ENCODE measurements at places on chromosomes 6 and 20.

GRCh38 chr20:31909253-31910070 is 39.0 kb downstream of the TTLL9 start:
- no peak for DNase-seq

DNA sequence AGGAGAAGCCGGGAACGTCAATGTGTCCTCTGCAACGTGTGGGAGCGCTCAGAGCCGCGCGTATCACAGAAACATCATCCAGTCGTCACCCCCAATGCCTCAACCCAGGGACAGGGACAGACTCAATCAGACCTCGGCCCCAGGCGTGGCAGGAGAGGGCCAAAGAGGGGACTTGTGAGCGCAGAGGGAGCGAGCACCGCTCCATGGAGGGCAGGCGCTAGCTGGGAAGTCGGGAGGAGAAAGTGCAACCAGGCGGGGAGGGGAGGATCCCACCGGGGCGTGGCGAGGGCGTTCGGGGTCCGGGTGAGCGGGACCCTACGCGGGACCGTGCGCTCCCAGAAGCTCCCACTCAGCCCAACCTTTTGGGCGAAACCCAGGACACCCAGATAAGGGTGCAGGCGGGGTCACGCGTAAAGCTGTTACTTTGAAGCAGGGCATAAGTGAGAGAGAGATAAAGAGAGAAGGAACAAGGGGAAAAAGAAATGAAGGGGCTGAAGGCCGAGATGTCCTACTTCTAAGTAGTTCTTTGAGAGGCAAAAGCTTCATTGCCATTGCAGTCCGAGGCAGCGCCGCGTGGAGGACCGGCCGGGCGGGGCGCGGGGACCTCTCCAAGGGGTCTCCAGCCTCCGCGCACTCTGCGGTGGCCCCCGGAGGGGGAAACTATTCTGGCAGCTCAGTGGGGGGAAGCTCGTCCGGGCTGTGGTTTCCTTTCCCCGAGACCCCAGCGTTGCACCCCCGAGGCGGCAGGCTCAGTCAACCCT is 862 bp upstream of the SOBP start:
- no peak for DNase-seq

DNA sequence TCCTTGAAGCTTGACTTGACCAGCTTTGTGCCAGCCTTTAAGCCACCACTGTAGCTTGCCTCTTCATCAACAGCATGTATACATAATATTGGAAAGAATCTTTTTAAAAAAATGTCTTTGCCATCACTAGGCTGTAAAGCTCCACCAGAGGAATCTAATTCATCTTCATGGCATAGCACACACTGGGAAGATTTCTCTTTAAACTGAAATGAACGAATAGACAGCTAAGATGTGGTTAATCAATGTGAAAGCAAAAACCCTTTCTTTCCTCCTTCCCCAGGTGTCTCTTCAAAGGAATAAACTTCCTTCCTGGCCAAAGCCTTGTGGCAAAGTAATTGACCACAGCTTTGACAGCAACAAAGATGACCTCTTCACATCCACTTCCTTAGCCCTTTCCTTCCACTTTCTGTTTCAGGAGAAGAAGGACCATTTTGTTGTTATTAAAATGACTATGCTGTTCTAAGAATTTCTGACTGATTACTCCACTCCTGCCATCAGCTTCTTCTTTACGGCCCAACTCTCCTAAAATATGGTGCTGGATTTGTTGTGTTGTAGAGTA is 428.7 kb upstream of the SOX4 start:
- DNase-seq, result no peak

- DNase-seq, result no peak
Observed at GRCh38 chr6:154511791-154512190, 1.3 kb upstream of the CNKSR3 start.

GRCh38 chr20:50610212-50610718 is 81.1 kb downstream of the RIPOR3 start:
- DNase-seq, result no peak

DNA sequence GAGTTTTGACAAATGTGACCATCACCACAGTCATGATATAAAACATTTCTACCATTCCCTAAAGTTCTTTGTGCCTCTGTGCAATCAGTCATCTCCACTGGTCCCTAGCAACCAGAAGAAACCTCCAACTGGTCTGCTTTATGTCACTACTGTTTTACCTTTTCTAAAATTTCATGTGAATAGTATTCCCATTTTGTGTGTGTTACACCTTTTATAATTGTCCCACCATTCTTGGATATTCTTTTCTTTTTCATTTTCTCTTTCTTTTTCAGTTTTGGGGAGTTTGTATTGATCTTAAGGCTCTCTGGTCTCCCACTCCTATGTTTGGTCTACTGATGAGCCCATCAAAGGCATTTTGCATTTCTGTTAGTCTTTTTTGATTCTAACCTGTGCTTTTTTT is 95.4 kb downstream of the NCOA3 start:
- DNase-seq, result no peak

- no peak for DNase-seq
Observed at GRCh38 chr20:49846206-49846807, 33.7 kb downstream of the SLC9A8 start.

DNA sequence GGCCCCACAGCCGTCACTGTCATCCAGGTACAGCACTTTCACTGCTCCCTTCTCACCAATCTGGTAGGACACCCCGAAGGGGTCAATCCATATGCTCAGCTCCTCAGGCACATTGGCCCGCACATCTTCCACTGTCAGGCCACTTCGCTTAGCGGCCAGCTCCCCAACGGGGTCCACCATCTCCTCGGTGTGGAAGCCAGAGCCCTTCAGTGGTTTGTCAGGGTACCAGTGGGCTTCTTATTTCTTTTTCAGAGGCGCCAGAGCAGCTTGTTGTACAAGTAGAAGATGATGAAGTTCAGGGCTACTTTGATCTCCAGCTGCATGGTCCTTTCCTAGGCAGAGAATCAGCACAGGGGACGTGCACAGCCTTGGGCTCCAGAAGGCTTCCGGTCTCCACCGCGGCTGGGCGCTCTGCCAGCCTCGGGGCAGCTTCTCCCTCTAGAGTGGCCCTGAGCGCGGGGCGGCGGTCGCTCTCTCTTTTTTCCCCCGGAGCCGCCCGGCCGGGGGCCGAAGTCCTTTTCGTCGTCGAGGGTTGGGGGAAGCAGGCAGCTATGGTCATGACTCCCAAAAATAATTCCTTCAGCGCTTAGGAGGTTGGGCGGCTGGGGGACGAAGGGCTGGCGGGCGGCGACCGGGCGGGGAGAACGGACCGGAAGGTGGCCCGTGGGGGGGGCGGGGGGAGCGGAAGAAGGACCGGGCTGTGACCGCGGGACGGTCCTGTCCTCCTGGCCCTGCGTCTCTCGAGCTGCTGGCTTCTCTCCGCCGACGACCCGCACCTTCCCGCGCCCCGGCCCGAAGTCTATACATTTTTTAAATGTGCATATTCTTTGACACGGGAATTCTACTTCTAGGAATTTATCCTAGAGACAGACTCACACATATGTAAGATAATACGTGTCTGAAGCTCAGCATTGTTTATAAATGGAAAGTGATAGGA is 6.5 kb upstream of the ZSCAN9 start:
- no peak for DNase-seq

- DNase-seq, result no peak
Observed at GRCh38 chr6:133634474-133634873, 254.4 kb upstream of the TCF21 start.

- DNase-seq, result no peak
Observed at GRCh38 chr6:104428184-104428583, 431.5 kb downstream of the HACE1 start.

DNA sequence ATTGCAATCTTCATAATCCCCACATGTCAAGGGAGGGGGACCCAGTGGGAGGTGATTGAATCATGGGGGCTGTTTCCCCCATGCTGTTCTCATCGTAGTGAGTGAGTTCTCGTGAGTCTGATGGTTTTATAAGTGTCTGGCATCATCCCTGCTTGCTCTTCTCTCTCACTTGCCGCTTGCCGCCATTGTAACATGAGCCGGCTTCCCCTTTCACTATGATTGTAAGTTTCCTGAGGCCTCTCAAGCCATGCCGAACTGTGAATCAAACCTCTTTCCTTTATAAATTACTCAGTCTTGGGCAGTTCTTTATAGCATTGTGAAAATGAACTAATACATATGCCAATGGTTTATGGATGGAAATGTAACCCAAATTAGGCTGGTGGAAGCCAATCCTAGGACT is 109.4 kb upstream of the AKAP12 start:
- no peak for DNase-seq

DNA sequence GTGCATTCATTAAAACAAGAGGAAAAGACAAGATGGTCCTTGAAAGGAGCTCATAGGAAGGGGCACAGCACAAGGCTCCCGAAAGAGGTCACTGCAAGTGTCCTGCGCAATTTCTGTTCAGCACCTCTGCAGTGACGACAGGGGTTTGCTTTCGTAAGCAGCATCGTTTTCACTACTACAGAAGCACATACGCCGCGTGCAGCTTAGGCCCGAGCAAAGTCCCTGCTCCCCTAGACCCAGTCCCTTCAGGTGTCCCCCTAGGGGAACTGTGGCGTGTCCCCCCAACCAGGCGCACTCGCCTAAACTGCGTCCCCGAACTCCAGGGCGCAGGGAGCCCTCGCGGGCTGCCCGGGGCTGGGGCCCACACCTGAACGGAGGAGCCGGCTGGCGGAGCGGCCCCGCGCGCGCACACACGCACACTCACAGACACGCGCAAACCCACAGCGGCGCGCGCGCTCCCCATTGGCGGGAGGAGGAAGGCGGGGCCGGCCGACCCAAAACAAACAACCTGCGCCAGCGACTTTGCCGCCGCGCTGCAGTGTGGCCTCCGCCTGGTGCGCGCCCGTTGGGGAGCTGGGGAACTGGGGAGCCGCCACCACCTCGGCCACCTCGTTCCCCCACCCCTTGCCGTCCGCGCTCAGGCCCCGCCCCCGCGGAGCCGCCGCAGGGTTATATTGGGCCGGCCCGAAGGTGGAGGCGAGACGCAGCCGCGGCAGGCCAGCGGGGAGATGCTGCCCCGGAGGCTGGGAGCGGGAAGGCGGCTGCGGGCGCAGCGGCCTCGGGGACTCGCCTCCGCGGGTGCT is at the start of gene FOXQ1:
TSS of gene FOXQ1 (plus strand) at position 699 of the 803 bp plus-strand sequence. CDS start 607 bp downstream, outside the sequence.
- no peak for DNase-seq

DNA sequence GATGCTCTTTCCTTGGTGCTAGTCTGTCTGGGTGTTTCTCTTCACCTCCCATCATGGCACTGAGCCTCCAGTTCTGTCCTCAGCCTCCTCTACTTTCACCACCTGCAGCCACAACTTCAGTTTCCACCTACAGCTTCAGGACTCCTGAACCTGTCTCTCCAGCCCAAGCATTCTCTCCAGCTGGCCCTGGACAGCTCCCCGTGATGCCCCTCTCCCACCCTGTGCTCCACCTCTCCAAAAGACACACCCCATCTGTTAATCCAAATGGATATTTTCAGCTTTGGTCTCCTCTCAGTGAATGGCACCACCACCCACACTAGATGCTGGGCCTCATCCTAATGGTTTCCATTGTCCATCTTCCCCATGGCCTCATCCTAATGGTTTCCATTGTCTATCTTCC is 79.5 kb upstream of the NEDD9 start:
- no peak for DNase-seq

DNA sequence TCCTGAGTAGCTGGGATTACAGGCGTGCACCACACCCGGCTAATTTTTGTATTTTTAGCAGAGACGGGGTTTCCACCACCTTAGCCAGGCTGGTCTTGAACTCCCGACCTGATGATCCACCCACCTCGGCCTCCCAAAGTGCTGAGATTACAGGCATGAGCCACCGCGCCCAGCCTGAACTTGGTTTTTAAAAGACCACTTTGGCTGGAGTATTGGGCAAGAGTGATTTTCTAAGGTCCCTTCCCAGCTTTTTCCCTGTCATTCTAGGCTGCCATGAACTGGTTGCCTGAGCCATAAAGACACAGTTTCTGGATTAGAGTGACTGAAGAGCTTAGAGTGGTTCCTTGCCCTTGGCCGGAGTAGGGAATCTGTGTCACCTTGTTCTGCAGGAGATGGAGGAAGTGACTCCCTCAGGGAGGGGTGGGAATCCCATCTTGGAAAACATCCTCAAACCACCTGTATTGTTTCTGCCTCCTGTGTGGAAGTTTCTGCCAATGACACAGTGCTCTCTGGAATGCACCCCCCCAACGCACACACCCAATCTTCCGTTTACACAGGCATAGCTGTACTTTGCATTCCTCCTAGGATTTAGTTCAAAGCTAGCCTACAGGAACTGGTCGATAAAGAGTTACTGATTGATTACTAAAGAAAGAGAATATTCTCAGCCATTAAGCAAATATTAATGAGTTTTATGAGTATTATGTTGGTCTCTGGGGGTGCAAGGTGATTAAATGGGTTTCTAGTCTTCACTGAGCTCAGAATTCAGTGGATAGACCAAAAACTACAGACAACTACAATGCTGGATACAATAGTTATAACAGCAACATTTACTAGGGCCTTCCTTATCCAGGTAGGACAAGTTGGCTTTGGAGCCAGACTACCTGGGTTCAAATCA is 18.2 kb downstream of the BCL2L1 start:
- DNase-seq, result no peak

GRCh38 chr20:3778976-3779375 is 2.3 kb downstream of the SPEF1 start:
- DNase-seq, result no peak

- no peak for DNase-seq
Observed at GRCh38 chr6:54737247-54737646, 109.3 kb upstream of the FAM83B start.

- no peak for DNase-seq
Observed at GRCh38 chr6:146955570-146955969, 248.6 kb upstream of the STXBP5 start.

DNA sequence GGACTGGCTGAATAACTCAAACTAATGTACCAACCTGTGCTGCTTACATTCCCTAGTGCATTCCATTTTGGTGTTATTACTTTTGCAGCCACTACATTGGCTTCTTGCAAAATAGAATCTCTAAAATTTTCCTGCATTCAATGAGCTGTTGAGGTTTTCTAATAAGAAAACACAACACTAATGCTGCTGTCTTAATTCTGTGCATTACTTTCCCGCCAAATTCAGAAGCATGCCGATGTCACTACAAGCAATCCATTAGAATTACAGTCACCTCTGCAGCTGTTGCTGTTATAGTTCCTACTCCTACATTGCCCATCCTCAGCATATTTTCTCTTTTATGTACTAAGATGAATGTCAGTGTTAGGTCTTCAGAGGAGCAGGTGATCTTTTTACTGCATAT is 359.5 kb downstream of the HACE1 start:
- DNase-seq, result no peak

DNA sequence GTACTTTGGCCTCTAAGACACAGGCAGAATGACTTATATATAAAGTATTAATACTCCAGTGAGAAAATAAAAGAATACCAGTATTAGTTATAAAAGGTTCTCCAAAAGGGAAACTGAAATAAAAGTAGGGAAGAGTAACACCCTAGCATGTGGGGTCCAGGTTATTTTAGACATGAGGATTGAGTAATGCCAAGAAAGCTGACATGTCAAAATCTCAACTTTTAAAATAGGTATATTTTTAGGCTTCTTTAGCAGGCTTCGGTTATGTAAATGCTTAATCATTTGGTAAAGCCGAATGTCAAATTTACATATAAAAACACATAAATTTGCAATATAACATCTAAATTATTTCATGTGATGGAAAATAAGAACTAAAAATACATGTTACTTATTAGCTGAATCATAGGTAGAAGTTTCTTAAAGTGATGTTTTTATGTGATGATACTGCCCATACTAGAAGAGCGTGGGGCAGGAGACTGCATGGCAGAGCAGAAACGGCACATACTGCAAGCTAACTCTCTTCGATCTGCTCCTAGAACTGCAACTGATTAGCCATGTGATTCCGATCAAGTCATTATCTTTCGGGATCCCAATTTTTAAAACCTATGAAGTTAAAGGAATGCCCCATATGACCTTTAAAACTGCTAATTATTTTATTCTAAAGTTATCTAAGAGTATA is 129.4 kb upstream of the DST start:
- DNase-seq, result no peak
